ENCODE measurements at places on chromosomes 11 and 22. TPM values are rescaled to one million over a fixed set of nuclear protein-coding genes. Genes with fewer than 3 reads are reported as not detected.

DNA sequence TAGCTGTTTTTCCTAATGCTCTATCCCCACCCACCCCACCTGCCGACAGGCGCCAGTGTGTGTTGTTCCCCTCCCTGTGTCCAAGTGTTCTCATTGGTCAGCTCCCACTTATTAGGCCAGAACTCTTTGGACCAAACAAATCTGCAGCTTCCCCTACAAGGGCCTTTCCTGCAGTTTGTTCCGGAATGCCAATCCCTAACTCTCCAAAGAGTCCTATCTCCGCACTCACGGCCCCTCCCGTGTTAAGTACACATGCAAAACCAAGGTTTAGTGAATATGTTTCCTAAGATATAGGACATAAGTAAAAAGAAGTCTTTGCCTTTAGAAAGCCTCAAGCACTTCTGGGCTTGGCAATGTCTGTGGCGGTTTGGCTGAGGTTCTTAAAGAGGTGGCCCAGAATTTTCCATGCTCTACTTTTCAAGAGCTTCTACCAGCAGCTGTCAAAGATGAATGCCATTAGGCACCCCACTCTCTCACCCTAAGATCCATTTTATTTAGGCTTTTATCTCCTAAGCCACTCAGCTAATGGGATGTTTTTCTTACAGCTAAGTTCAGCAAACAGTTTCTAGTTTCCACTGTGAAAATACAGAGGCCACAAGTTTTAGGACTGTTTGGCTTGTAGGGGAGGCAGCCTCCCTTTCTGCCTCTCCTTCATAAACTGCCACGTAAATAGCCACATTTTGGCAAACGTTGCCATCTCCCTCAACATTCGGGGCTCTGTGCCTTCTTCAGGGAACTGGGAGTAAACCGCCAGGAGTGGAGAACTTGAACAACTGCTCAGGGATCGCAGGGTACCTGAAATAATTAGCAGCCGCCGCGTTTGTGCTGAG lies 1.6 kb downstream of the CD59 start:
- DNase-seq = no peak

GRCh38 chr11:76624500-76625379 lies 45.8 kb downstream of the LRRC32 start:
- no peak for DNase-seq

GRCh38 chr11:128579798-128580504 lies 7.4 kb downstream of the ETS1 start:
- no peak for DNase-seq

CREB3L1 gene
- 13.8 TPM for polyA plus RNA-seq

GRCh38 chr11:120775986-120776951 lies 247.6 kb upstream of the TBCEL start:
- DNase-seq = no peak

GRCh38 chr11:118735203-118735602 lies 55.8 kb upstream of the TREH start:
- no peak for DNase-seq

DNA sequence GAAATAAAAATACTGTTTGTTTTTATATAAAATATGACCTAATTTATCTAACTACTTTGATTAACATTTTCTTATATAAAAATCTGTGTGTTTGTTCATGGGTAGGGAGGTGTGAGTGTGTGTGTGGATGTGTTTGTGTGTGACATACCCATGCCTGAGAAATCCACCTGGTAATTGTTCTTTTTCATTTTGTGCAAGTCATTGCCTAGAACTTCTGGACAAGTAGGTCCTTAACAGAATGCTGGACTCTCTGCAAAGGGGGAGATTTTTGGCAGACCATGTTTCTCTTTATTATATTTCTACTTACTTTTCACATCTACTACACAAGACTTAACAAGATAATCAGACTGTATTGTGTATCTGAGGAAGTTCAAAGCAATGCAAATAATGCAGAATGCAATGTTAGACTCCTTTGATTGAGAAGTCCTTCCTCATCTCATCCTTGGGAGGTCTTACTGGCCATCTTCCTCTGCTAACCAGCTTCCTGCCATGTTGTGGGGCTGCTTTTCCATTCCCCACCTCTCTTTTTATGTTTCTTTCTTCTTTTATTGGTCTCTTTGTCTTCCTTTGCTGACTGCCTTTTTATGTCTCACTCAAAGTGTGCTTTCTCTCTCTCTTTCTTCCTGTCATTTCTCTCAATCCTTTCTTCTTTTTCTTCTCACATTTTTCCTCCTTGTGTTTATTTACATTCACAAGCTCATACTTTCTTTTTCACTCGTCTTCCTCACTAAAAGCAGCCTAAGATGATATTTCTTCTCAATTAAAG lies 1017.0 kb upstream of the CNTN5 start:
- no peak for DNase-seq

DNA sequence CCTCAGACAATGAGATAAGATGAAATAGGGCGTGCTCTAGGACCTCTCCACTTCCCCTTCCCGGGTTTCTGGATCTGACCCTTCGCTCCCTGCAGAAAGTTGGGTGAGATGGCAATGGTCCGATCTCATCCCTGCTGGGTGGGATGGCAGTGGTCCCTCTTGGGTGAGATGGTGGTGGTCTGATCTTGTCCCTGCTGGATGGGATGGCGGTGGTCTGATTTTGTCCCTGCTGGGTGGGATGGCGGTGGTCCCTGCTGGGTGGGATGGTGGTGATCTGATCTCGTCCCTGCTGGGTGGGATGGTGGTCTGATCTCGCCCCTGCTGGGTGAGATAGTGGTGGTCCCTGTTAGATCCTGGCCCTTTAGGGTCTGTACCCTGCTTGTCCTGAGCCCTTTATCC lies 21.3 kb downstream of the ST14 start:
- DNase-seq = no peak

GRCh38 chr11:79441461-79441875 lies 638 bp upstream of the TENM4 start:
- DNase-seq = peak; percentile 29

- no peak for DNase-seq
Measured at GRCh38 chr11:41879214-41879613, 419.8 kb upstream of the LRRC4C start.

DNA sequence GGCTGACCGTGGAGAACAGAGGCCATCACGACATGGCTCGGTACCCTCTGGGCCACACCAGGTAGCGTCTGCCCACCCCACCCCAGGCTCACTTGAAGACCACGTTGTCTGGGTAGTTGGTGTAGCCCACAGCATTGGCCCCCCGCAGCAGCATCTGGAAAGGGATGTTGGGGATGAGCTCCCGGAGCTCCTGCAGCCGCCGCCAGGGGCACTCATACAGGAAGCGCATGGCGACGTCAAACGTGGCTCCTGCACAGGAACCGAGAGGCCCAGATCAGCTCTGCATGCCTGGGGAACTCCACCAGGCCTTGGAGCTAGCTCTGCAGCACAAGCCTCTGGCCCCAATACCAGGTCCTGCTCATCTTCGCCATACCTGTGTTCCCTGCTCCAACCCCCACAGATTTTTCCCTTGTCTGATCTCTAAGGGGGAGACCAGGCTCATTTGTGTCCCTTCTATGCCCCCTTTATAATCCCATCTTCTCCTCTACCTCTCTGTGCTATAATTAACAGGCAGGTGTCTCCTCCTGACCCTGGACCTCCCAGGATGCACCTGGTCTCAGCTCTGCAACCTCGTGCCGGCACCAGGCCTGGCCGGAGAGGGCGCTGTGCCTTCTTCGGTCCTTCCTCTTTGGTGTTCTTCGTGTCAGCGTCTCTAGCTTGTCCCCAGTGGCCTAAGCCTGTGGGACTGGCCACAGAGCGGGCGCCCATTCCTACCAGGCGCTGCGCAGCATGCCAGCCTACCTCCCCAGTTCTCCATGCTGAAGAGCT lies 5.0 kb upstream of the LRFN4 start:
- DNase-seq = no peak

- peak; percentile 43 for DNase-seq
Measured at GRCh38 chr11:114348200-114349191, 51.8 kb downstream of the C11orf71 start.

- DNase-seq = no peak
Measured at GRCh38 chr22:50255099-50255498, 4.0 kb upstream of the HDAC10 start.

NFAM1 gene
- 1.2 TPM for polyA plus RNA-seq

POU2AF2 gene
- not detected for polyA plus RNA-seq

DNA sequence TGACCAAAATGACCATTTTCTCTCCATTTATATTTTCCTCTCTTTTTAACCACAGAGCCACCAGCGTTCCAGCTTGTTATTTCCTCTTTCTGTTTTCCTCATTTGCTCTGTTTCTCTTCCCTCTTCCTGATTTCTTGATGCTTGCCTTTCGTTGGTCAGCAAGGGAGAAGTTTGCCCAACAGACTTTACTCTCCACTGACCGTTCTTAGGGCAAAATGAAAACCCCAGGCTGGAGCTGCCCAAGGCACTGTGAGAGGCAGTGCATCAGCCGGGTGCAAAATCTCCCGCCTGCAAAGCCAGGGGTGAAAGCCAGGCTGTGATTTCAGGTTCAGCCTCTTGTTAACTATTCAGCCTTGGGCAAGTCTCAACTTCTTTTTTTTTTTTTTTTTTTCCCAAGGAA lies 26.1 kb upstream of the APLP2 start:
- no peak for DNase-seq

- DNase-seq = no peak
Measured at GRCh38 chr22:46963672-46964545, 201.5 kb downstream of the TBC1D22A start.

DNA sequence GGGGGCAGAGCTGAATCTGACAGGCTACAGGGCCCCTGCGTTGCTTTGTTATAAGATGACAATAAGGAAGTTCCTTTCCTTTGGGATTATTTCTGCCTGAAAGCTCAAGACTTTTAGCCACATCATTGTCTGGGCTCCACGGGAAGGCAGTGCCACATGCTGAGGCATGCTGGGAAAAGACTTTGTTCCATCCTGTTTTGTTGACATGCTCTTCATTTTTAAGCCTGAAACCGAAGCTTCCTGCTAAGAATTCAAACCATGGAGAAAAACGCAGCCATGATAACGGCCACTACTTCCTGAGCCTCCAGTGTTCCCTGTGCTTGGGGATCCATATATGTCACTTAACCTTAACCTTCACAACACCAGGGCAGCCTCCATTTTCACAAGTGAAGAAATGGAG lies 5.5 kb upstream of the TCF20 start:
- no peak for DNase-seq

SLC37A2 gene
- polyA plus RNA-seq = 1.9 TPM

DNA sequence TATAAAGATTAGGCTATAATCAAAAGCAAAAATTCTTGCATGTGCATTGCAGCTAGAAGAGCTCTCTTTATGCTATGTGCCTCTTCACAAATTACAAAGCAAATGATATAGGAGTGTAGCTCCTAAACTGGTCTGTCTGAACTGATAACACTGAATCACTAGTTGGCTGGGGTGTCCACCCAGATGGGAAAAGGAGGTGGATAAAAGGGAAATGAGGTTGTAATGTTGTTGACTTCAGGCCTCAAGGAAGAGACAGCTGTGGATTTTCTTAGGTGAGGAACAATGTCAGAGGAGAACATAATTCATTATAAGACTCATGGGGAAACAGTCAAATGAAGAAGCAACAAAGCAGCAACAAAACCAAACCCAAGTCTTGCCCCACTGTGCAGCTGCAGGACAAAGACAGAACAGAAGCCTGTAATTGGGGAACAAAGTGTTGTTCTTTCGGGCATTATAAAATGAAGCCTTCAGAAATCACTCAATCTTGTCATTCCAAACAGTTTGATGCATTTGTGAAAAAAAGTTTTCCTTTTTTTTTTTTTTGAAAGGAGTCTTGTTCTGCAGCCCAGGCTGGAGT lies 130.1 kb upstream of the DDI1 start:
- no peak for DNase-seq

HOATZ gene
- polyA plus RNA-seq = 0.08 TPM

DNA sequence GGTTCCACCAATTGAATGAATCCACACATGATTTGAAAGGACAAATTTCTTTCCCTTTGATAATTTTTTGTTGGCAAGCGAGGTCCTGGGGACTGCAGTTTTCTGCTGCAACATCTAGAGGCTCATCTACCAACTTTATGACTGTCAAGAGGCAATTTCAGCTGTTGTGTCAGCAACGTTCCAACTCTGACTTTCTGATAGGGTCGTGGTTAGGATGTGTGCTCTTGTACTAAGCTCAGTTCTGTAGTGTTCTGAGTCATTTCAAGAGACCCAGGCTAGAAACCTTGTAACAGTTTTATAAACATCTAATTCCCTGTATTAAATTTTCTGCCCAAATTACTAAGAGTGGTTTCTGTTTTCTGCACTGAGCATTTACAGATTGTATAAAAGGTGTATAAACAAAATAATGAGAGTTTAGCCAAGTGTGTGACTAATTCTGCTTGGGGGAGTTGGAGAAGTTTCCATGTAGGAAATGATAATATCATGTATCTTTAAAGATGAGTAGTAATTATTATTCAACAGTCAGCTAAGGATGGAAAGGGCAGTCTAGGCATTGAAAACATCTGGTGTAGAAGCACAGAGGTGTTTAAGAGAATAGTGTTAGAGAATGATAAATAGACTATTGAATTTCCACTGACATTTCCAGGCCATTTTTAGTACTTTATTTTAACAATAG lies 72.2 kb downstream of the RBMXL2 start:
- DNase-seq = no peak

DNA sequence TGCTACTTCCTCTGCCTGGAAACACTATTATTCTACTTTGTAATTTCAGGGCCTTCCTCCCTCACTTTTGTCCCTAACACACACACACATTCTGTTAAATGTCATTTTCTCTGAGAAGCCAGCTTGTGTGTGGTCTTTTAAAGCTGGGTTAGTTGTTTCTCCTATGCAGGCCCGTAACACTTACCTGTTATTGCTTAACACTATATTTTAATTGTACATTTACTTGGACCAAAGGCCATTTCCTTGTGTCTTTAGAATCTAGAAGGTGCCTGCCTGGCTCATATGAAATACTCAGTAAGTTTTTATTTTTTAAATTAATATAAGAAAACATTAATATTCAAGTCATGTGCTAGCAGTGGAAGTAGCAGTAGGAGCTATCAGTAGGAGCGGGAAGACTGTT lies 30.6 kb downstream of the FAR1 start:
- no peak for DNase-seq

DNA sequence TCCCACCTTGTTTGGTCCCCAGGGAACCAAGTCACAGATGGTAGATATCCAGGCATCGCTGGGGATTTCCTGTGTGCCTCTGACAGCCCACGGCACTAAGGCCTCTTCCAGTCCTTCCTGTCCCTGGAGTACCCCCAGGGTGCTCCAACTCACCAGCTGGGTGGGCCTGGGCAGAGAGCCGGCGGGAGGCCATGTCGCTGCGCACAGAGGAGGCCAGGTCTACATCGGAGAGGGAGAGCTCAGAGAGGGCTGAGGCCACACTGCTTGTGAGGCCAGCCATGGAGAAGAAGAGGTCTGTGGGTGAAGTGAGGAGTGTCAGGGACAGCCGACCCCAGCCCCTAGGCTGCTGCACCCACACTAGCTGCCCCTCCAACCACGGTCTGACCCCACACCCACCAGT lies 5.3 kb downstream of the ATG2A start:
- no peak for DNase-seq

CARNS1 gene
- 5.2 TPM for polyA plus RNA-seq

C11orf87 gene
- 0.09 TPM for polyA plus RNA-seq

DNA sequence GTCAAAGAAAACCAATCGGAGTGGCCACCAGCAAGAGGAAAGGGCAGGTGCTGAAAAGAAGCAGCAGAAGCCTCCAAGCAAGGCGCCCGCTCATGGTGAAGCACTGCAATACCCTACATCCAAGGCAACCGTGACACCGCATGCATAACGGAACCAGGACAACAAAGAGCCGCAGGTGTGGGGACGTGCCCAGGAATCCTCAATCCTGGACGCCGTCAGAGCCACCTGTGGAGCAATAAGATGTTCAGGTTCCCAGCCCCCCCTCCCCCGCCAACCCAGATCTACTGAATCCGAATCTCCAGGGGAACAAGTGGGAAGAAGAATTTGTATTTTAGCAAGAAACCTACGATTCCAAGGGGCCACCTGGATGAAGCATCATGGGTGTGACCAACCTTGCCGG lies 70.8 kb downstream of the SHANK2 start:
- DNase-seq = no peak
